ENCODE measurements at places on chromosomes 7 and 10.

DNA sequence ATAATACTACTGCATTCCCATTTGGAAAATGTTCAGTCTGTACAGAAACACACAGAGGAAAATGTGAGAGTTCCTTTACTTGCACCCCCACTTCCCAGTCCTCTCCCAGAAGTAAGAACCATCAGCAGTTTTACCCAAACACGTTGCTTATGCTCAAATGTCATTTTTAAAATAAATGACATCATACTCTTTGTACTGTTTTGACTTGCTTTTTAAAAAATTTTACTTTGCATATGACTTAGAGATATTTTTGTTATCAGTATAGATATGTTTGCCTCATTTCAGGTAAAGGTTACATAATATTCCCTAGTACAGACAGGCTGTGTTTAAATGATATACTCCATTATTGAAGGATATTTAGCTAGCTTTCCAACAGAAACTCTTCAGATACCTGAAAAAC is 13.5 kb upstream of the PTPRN2 start:
- DNase-seq, result no peak

GRCh38 chr7:124934841-124935240 is 5.2 kb upstream of the POT1 start:
- no peak for DNase-seq

DNA sequence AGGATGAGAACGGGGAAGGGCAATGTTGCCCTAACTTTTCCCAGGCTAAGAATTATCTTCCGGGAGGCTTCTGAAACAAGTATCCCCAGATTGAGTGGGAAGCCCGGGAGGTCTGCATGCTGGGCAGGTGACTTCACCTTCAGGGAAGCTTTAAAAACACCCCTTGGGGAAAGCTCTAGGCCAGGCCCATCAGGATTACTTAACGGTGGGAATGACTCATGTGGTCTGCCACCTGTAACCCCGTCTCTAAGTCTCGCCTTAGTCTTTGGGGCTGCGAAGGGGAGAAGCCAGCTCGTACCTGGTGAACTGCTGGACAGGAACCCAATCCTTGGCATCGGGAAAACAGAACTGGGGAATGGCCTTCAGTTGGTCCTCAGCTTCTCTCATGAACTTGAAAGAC is 80.1 kb upstream of the MKRN1 start:
- DNase-seq, result no peak

GRCh38 chr10:59635502-59636290 is 74.0 kb downstream of the SLC16A9 start:
- DNase-seq, result no peak

GRCh38 chr7:135914346-135914745 is 62.8 kb downstream of the MTPN start:
- DNase-seq, result no peak
